ENCODE measurements at places on chromosomes 1 and 21.

DNA sequence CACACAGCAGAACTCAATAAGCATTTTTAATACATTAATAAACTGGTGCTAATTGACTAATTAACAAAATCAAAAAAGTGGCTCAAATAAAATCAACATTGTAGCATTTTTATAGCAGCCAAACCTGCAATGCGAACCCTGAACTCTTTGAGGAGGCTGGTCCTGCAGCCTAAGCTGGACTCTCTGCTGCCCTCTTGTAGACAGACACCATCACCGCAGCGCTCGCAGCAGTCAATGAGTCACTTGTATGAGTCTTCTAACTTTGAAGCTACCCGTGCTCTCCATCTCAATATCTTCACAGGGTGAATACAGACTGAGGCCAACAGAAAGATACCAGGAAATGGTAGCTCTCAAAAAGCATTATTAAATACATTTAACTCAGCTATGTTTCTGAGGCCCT lies 9.7 kb upstream of the KRTAP7-1 start:
- DNase-seq: peak; percentile 17

DNA sequence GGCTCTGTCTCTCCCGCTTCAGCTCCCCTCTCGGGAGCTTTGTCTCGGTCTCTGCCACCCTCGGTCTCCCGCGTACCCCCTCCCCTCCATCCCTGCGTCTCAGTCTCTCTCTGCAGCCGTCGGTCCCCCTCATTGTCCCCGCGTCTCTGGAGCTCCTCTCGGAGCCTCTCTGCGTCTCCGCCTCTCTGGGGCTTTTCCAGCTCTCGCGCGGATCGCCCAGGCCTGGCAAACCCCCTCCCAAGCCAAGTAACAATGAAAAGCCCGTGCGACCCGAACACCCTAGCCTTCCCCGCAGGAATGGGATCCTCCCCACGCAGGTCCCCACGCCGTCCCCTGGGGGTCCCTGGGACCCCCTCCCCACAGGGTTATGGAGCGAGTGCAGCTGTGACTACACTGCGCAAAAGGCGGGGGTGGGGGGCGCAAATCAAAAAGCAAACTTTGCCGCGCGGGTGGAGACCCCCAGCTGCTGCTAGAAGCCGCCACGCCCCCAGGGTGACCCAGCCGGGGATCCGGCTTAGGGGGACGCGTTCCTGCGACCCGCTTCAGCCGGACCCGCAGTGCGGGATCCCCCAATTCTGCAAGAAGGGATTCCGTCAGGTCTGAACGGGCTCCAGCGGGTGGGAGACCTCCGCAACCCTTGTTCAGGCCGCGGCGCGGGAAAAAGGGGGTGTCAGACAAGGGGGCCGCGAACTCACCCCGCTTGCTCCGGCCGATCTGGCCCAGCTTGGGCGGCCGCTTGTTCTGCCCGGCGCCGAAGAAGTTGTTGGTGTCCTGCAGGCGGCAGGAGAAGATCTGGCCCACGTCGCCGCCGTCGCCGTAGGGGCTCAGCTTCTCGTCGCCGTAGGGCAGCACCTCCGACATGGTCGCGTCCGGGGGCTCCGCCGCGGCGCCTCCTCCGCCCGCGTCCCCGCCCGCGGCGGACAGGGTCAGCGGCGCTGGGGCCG lies 1.2 kb downstream of the CAMK2N1 start:
- no peak for DNase-seq

DNA sequence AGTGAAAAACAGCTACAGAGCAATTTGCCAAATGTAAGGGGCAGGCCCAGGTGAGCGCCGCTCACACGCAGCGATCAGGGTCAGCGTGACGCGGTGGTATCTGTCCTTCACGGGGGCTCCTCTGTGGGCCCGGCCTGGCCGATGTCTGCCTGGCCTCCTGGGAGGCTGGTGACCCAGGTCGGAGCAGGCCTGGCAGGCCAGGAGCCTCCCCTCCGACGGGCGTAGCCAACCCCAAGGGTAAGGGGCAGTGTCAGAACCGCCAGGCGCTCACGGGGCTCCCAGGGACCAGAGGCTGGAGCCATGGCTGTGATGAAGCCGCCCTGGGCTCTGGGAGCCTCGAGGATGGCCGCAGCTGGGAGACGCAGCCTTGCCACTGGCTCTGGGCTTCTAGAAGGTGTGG lies 72.1 kb downstream of the MORN1 start:
- DNase-seq: no peak

DNA sequence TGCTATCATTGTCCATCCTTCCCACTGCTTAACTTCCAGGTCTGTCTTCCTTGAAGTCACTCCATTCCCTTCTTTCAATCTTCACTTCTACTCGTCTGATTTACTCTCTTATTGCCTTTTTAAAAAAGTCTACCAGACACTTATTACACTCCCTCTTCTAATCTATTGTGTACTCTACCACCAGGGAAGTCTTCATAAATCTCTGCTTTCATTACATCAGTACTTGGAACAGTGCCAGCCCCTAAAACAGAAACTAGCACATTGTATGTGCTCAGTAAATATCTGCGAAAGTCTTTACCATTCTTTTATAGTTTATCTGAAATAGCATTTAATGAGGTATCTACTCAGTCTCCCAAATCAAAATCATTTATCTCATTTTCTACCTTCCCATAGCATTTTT lies 236.4 kb downstream of the USH2A start:
- DNase-seq: no peak

- DNase-seq: no peak
Measured at GRCh38 chr1:159177272-159177907, 6.0 kb downstream of the CADM3 start.

- peak; percentile 62 for DNase-seq
Measured at GRCh38 chr1:66197785-66198184, 336.2 kb upstream of the SGIP1 start.

GRCh38 chr1:183840140-183840539 lies 35.2 kb downstream of the RGL1 start:
- DNase-seq: no peak

GRCh38 chr1:227424953-227425352 lies 106.7 kb upstream of the CDC42BPA start:
- DNase-seq: no peak

DNA sequence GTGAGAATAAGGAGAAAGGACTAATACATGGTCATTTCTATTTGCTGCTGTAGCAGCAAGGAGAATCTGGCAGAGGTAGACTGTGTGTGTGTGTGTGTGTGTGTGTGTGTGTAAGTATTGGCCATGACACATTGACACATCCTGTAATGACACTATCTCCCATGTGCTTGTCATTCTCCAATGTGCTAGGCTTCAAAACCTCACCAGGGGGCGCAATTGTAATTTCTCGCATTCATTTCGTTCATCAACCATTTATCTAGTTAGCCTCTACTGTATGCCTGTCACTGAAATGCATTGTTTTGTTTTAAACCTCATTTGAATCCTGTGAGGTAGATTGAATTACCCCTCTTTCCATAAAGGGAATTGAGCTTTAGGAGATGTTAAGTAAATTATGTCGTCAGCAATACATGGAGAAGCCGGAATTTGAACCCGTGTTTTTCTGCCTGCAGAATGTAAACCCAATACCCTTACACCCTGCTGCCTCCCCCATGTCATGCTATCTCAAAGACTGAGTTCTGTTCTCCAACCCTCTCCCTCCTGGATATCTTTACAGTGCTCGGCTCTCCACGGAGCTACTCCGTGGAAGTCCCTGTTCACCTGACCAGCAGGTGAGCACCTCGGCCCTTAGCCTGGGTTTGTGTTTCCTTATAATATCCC lies 100.8 kb downstream of the UCK2 start:
- no peak for DNase-seq

DNA sequence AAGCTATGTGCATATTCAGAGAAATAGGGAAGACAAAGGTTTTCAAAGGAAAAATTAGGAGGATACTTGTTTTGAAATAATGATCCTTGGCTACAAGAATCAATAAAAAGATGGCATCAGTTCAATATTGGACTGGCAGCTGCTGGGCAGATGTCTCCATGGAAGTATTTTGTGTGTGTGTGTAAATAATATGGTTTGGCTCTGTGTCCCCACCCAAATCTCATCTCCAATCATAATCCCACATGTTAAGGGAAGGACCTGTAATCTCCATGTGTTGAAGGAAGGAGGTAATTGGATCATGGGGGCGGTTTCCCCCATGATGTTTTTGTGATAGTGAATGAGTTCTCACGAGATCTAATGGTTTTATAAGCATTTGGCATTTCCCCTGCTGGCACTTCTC lies 40.4 kb upstream of the LRRC7 start:
- DNase-seq: no peak

GRCh38 chr21:30620080-30620479 lies 347 bp upstream of the KRTAP20-4 start:
- DNase-seq: no peak

GRCh38 chr1:152487871-152488270 lies 22.7 kb upstream of the LCE5A start:
- no peak for DNase-seq

GRCh38 chr1:95506736-95507414 lies 272.9 kb downstream of the RWDD3 start:
- no peak for DNase-seq

DNA sequence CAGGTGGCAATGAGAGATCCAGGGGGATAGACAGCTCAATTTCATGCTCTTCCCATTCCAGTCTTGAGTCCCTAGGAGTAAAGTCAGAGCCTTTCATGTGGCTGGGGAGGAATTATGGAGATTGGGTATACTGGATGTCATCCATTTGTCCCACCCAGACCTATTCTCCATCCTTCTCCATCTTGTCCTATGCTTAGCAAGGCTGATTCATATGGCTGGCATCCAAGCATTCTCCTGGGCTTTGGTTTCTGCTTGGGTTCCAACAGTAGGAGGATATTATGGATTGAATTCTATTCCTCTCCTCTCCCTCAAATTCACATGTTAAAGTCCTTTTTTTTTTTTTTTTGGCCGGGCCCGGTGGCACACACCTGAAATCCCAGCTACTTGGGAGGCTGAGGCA lies 3.8 kb upstream of the CDC20 start:
- DNase-seq: no peak

DNA sequence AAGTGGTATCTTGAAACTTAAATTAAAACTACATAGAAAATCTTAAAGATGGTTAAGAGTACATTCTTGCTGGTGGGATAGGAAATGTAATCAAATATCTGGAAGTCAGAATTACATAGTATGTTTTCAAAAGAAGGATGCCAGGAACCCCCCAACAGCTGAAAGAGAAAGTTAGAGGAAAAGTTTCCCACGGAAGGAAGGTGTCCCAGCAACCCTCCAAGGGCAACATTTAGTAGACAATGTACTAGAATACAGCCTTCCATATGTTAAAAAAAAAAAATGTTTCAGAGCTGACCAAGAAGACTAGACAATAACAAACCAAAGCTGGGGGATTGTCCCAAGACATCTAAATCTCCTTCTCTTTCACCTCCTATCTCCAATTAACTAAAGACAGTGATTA lies 2.2 kb downstream of the DEDD start:
- DNase-seq: no peak

DNA sequence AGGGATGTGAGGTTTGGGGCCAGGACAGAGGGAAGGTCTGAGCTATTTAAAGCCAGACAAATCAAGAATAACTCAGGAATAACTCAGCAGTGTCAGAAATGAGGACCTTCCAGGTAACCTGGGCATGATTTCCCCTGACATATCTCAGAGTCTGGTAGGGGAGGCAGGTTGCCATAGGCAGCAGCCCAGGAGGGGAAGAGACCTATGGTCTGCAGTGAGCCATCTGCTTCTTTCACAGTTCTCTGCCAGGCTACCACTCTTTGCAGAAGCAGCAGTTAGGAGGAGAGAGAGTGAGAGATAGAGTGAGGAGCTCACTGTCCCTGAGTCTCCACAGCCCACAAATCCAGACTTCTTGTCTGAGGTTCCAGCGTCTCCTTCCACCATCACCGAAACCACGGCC lies 6.3 kb upstream of the VSIG8 start:
- no peak for DNase-seq

DNA sequence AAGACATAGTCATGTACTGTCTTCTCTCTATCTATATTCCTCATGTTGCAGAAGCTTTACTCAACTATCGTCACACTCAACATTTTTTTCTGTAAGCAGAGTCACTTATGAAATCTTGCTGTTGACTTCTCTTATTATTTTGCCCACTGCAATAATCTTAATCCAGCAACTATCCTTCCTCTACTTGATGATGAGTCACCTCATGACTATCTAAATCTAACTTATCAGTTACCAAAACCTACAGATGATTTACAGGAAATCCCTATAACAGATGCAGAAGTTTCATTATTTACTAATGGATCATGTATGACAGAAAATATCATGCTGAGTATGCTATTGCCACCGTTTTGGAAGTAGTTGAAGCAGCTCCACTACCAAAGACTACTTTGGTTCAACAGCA lies 378.9 kb downstream of the DUSP10 start:
- no peak for DNase-seq

DNA sequence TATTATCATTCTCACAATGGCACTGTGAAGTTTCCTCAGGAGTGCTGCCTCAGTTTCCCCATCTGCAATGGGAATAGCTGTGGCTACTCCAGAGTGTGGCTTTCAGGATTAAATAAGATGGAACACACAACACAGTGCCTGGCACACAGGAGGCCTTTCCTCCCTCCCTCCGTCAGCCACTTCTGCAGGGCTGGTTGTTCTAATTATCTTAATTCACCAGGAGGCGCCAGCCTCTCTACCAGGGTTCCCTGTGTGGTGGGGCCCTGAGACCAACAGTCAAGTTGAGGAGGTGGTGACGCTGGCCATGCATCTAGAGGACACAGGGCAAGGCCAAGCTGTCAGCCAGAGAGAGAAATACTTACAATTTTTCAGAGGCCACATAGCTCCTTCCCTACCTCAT lies 6.3 kb upstream of the FOXO6 start:
- DNase-seq: no peak

- no peak for DNase-seq
Measured at GRCh38 chr21:40227096-40227495, 359.9 kb downstream of the PCP4 start.

GRCh38 chr1:193905288-193906085 lies 719.1 kb upstream of the B3GALT2 start:
- no peak for DNase-seq

GRCh38 chr1:207495801-207496792 lies at the start of gene CR1:
CR1 (plus strand) TSS chr1:207496157; CDS start chr1:207496268, 111 bp downstream.
- DNase-seq: peak; percentile 92

DNA sequence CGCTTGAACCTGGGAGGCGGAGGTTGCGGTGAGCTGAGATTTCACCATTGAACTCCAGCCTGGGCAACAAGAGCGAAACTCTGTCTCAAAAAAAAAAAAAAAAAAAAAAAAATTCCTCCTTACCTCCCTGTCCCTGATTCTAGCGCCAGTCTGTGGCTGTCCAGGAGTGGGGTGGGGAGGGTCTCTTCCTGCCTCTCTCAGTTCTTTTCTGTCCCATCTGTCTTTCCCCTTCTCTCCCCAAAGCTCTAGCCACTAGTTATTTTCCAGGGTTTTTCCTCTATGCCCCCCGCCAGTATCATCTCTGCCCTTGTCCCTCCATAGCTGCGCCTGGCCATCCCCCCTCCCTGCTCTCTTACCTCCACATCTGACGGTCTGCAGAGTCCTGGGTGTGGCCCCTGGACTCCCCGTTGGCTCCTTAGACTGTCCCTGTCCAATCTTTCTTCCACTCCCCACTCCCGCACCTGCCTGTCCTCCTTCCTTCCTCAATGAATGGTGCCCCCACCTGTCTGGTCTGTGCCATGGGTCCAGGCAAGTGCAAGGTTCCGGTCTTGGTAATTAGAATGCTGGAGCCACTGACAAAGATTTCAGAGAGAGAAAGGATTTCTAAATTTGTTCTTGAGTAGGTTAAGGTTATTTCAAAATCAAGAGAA lies 1.6 kb upstream of the TMEM63A start:
- DNase-seq: no peak

All from left lung (tissue), 14 donors.